CD8-positive, alpha-beta T cell (primary cell): ENCODE measurements at places on chromosomes 12 and 14. TPM values are rescaled to one million over a fixed set of nuclear protein-coding genes. Genes with fewer than 3 reads are reported as not detected.
A peak's percentile ranks its signal among the peaks of the same experiment; 100 is the strongest.

CEBPE gene
- not detected for total RNA-seq

- DNase-seq: no peak
Observed at GRCh38 chr12:55717011-55718007, 1.5 kb downstream of the BLOC1S1 start.

GRCh38 chr12:96769400-96769799 lies 137.7 kb upstream of the NEDD1 start:
- DNase-seq: no peak

DNA sequence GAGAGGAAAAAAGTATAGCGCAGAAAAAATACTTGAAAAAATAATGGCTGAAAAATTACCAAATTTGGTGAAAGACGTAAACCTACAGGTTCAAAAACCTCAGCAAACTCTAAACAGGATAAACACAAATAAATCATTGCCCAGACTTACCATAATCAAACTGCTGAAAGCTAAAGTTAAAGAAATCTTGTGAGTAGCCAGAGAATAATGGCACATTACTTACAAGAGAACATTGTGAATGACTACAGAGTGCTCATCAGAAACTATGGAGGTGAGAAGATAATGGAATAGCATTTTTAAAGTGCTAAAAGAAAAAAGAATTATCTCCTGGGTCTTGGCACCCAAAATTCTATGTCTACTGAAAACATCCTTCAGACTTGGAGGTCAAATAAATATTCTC lies 36.0 kb downstream of the ATF1 start:
- no peak for DNase-seq

- DNase-seq: no peak
Observed at GRCh38 chr14:90575781-90576180, 179.0 kb downstream of the CALM1 start.

GZMB gene
- 5.4 TPM for total RNA-seq

- DNase-seq: no peak
Observed at GRCh38 chr12:33006106-33006505, 109.5 kb upstream of the PKP2 start.

ACVR1B gene
- total RNA-seq: 12.0 TPM

GRCh38 chr14:46653031-46653755 lies 1.6 kb upstream of the RPL10L start:
- no peak for DNase-seq

TDRD9 gene
- total RNA-seq: 1.1 TPM

- DNase-seq: no peak
Observed at GRCh38 chr14:92880851-92881250, 42.1 kb upstream of the CHGA start.

- no peak for DNase-seq
Observed at GRCh38 chr14:29756019-29756385, 171.6 kb downstream of the PRKD1 start.

DNA sequence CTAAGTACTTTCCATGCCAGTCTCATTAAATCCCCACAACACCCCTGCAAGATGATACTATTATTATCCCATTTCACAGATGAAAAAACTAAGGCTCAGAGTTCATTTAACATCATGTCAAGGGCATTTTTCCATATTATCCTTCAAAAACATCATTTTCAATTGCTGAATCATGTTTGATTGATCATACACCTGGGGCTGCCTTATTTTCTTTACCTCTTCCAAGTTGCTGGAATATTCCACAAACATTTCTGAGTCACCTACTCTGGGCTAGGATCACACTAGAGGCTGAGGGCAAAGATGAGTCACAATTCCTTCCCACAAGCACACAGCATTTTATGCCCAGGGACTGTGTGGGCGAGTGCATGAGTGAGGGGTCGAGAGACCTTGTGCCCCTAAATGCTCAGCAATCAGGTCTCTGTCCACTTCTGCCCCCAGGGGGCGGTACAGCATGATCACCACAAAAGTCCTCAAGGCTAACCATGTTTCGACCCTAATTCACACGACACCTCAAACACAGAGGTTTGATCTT lies 14.1 kb upstream of the TMEM119 start:
- DNase-seq: peak; percentile 64

- DNase-seq: no peak
Observed at GRCh38 chr14:57066887-57067513, 201.7 kb downstream of the EXOC5 start.

GRCh38 chr12:39065455-39065854 lies 160.1 kb upstream of the CPNE8 start:
- no peak for DNase-seq

DNA sequence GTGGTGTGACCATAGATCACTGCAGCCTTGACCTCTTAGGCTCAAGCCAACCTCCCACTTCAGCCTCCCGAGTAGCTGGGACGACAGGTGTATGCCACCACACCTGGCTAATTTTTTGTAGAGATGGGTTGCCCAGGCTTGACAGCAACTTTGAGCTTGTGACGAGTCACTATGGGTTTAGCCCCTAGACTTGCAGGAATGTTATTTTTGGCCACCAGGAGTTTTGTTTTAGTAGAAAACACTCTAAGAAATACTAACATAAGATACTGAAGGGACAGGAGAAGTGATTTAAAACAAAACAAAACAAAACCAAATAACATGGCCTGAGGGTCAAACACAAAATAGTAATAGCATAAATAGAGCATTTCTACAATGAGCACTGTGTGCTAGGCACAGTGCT lies 26.4 kb downstream of the SETD3 start:
- DNase-seq: no peak

DNA sequence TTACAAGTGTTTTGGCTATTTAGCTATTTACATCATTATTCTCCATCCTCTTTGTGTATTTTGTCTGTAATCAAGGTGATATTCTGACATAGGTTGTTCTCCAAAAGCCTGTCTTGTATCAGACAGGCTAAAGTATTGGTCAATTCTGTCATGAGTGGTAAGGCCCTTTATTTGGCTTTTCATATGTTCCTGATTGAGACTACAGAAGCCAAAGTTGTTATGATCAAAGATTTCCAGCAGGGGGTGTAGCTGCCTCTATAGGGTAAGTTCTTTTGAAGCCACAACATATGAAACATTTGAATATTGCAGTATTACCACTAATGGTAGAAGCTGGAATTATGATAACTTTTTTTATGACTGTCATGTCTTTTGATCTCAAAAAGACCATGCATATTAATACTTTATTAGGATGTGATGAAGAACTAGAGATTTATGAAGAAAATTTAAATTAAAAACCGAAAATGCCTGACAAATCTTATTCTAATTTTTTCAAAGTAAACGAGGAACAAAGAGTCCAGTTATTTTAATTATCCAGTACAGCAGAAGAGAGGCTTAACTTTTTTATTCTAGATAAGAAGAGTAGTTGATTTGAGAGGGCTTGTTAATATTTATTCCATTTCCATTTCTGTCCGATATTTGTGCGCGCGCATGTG lies 3.4 kb upstream of the ARHGAP5 start:
- peak; percentile 54 for DNase-seq

ACTR10 gene
- 47.7 TPM for total RNA-seq

INHBE gene
- total RNA-seq: not detected

GRCh38 chr12:24230061-24230701 lies 280.7 kb upstream of the SOX5 start:
- no peak for DNase-seq

DNA sequence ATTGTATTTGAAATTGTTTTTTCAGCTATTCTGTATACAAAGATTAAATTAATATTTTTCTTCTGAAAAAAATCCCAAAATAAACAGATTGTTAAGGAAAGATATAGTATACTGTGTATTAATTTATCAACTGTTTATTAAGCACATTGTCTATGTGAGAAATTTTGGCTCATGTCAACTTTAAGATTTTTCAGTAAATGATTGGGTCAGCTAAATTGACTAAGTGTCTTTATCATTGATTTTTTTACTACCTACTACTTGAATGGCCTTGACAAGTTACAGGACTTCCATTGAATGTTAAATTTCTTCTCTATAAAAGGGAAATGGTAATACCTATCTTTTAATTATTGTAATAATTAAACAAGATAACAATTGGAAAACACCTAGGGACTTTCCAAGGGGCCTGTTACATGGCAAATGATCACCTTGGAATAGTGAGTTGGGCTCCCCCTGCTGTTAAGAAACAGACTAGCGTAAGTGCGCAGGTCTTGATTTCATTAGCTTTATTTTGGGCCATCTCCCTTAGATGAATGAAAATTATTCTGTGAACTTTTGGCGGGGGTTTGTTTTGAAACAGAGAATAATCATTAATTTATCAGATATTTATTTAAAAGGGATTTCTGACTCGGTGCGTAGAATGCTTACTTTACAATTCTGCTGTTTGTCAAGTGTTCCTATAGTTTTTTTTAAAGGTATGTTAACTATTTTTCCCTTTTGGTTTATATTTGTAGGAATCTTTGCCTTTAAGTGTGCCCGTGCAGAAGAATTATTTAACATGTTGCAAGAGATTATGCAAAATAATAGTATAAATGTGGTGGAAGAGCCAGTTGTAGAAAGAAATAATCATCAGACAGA lies 14.5 kb upstream of the CCT2 start:
- peak; percentile 86 for DNase-seq

DNA sequence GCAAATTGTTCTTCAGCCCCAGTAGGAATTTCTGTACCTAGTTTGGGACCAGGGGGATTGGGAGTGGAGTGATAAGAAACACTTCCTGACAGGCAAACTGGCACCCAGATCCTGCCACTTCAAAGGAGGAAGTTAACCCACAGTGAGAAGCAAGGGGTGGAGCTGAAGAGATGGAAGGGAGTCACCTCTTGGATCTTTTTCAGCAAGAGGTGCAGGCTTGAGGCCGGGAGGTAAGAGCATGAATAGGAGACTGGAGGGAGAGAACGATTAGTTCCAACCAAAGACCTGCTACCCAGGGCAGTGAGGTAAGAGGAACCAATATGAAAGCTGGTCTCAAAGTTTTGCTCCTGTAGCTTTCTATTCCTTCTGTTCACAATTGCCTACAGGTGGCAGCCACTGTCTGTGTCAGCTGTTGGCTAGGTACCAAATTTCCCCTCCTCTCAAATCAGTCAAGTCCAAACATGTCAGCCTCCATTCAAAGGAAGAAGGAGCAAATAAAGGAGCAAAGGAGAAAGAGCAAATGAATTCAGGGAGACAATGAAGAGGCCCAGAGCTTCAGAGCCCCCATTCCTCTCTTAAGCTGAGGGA lies 14.9 kb upstream of the TAC3 start:
- DNase-seq: no peak

DNA sequence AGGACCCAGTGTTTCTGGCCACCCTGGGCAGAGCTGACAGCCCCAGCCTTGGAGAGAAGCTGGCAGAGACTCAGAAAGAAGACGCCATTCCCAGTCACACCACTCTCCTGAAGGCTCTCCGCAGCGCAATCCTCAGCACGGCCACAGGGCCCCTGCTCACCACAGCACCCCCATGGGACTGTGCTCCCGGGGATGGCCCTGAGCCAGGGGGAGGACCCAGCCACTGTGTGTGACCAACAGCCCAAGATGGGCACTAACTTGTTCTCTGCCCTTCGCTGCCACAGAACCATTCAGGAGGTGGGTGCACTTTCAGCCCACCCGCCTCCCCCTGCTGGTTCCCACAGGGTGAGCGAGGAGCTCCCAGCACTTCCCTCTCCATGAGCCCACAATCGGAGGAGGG lies 57.1 kb downstream of the CCNK start:
- DNase-seq: no peak

KLRC2 gene
- 3.6 TPM for total RNA-seq

RAB5B gene
- total RNA-seq: 16.1 TPM

TRIM9 gene
- 0.64 TPM for total RNA-seq

DNA sequence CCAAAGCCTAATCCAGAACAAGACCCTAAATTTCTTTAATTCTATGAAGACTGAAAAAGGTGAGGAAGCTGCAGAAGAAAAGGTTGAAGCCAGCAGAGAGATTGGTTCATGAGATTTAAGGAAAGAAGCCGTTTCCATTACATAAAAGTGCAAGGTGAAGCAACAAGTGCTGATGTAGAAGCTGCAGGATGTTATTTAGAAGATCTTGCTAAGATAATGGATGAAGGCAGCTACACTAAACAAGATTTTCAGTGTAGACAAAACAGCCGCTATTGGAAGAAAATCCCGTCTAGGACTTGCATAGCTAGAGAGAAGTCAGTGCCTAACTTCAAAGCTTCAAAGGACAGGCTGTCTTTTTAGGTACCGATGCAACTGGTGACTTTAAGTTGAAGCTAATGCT lies 65.4 kb upstream of the AMIGO2 start:
- DNase-seq: no peak

GRCh38 chr12:11875414-11875935 lies 195.3 kb upstream of the BCL2L14 start:
- DNase-seq: no peak

DNA sequence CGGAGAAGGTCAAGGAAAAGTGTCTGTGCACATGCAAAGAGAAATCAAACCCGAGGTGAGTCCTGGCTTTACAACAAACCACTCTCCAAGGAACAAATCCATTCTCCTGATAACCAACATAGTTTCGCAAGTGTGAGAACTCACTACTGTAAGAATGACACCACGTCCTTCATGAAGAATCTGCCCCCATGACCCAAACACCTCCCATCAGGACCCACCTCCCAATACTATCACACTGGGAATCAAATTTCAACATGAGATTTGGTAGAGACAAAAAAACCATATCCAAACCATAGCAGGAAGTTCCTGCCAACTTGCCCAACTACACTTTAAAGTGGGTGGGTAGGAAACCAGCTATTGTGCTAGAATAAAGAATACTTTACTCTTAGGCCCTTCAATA lies 2.4 kb upstream of the ERC1 start:
- no peak for DNase-seq

HOXC6 gene
- total RNA-seq: not detected

DNA sequence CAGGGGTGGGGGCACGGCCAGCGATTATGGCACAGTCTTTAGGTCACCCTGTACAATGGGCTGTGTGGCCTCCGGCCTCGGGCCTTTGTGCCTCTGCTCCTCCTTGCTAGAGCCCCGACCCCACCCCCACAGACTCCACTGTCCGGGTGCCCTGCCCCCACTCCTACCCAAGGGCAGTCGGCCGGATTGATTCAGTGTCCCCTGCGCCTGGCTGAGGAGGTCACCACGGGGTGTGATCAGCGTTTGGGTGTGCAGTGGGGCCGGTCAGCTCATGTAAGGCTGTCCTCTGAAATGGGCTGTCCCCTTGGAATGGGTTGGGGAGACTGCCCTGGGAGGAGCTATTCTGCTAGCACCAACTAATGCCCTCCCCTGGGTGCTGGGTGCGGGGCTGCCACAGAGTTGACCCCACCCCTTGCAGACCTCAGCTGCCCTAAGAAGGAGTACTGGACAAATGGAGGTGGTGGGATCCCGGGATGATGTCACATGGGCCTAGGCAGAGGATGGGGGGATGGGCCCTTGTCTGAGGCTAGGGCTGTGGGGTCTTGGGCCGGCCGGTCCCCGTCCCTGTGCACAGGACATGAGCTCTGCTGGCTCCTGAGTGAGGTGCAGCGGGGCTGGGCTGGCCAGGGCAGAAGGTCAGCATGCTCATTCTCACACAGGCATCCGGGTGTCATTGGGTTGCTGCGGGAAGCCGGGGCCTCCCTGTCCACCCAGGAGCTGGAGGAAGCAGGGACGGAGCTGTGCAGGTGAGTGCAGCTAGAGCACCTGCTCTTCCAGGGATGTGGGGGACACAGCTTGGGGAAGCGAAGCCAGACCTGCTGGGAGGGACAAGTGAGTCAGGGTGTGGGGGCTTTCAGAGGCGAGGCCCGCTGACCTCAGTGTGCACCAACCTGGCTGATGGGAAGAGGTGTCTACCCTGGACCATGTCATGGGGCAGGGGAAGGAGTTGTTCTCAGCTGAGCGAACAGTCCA lies 23.4 kb downstream of the ASPG start:
- no peak for DNase-seq

GRCh38 chr12:80778005-80778541 lies 61.4 kb downstream of the MYF5 start:
- DNase-seq: no peak
